ENCODE measurements at places on chromosomes 3 and 15. TPM values are rescaled to one million over a fixed set of nuclear protein-coding genes. Genes with fewer than 3 reads are reported as not detected.

DNA sequence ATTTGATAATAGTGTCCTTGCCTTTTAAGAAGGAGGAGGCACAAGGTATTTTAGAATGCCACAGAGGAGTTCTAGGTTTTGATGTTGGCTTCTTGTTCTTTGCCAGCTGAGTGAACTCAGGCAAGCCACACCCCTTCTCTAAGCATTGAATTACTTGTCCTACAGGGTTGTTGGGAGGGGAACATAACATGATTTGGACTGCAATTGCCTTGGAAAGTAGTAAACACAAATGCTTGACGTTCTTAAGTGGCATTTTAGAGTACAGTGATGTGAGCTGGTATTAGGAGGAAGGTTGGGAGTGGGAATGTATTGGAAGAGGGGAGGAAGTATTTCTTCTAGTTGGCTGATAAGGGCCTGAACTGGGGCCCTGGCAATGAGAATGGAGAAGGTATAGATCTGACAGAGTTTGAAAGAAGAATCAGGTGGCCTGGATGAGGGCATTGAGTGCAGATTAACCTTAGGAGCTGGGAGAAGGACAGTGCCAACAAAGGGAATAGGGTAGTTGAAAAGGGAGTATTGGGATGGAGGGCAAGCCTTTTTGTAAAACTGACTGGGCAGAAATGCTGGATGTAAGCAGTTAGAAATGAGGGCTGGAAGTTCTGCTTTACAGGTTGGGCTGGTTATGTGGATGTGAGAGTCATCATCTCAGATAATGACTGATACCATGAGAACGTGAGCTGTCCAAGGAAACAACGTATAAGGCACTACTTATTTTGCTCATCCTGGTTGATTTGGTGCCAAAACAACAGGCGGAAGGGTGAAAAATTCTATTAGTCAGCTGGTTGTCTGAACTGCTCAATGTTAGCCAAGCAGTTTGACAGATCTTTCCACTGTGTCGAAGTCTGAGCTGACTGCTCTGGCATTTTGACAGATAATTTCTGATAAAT lies 16.7 kb downstream of the KAT2B start:
- no peak for DNase-seq

DNA sequence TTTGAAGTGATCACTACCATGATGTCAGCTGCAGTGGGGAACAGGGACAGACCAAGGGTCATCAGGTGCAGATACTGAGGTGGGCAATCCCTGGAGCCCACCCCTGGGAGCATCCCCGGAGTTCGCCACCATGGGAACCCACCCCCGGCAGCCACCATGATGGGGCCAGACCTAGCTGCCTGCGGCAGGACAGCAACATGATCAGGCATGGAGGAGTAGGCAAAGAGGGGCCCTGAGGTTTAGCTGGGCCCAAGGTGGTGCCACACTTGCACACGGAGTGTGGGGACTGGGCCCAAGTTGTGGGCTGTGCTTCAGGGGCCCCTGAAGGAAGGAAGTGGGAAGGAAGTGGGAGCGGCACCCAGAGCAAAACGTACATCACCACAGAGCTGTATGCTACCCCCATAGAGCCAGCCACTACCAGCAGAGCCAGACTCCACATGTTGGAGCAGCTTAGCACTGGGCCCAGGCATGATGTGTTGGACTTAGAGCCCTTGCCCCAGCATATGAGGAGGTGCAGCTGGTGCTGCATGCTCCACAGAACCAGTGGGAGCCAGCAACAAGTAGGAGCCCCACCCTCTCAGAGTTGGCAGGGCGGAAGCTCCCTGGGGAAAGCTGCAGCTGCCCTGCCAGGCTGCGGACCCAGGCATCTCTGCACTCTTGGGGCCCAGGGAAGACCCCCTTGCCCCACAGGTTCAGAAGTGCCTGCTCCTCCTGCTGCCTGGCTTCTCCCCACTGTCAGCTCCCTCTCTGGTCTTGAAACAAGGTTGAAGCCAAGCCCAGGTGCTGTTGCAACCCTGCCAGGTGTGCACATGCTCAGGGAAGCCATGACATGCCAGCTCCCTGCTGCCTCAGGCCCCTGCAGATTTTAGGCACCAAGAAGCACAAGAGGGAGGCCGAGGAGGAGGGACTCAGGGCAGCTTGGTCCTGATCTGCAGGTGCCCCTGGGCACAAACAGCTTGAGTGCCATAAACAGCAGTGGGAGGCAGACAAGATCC lies 515.3 kb downstream of the ZBBX start:
- DNase-seq = no peak

DNA sequence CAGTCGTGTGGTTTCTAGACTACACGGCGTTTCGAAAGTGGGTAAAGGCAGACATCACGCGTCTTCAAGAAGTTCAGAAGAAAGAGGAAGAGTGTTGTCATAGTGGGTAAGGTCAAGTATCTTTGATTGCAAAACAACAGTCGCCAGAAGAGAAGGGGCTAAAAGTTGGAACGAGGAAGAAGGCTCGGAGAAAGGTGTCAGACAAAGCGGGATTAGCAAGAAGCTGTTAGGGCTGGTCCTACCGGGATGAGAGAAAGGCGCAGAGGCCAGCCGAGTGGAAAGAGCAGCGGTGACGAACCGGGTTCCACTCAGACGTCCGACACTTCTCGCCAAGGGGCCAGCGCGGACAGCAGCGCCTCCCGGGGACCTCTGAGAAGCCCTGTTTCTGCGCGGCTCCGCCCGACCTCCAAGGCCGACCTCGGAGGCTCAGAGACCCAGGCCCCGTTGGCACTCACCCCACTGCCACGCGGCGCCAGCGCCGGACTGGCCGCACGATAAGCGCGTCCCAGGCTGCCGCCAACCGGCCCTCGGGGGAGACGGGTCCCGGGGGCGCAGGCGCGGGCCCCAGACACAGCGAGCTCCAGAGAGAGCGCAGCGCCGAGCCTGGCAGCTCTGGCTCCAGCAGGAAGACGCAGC lies 436 bp downstream of the ADPGK start:
- no peak for DNase-seq

BCL2A1 gene
- total RNA-seq = not detected

GRCh38 chr3:24220859-24221657 lies 273.6 kb downstream of the THRB start:
- no peak for DNase-seq

GRCh38 chr3:193620650-193621049 lies 27.6 kb downstream of the OPA1 start:
- DNase-seq = no peak

DAZL gene
- 2.4 TPM for total RNA-seq

GRCh38 chr15:80999623-81000036 lies 1.1 kb upstream of the TLNRD1 start:
- DNase-seq = peak; percentile 43

DNA sequence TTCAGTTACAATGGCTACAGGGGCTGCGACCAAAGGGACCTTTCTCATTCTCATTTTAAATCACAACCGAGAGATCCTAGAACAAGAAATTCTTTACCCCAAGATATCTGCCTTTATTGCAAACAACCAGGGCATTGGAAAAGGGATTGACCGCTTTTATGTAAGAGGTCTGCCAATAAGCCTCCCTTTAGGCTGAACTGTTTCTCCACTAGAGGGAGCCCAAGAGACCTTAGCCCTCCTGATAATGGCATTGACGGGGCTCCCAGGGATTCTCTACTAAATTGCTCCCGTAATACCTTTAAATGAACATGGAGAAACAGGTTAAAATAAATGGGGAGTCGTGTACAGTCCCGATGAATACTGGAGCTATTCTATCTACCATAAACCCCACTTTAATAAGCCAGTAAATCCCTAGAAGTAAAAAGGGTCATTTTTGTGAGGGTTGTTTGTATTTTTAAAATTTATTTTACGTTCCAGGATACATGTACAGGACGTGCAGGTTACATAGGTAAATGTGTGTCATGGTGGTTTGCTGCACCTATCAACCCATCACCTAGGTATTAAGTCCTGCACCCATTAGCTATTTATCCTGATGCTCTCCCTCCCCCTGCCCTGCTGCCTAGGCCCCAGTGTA lies 7.5 kb upstream of the IGSF10 start:
- DNase-seq = peak; percentile 68

DNA sequence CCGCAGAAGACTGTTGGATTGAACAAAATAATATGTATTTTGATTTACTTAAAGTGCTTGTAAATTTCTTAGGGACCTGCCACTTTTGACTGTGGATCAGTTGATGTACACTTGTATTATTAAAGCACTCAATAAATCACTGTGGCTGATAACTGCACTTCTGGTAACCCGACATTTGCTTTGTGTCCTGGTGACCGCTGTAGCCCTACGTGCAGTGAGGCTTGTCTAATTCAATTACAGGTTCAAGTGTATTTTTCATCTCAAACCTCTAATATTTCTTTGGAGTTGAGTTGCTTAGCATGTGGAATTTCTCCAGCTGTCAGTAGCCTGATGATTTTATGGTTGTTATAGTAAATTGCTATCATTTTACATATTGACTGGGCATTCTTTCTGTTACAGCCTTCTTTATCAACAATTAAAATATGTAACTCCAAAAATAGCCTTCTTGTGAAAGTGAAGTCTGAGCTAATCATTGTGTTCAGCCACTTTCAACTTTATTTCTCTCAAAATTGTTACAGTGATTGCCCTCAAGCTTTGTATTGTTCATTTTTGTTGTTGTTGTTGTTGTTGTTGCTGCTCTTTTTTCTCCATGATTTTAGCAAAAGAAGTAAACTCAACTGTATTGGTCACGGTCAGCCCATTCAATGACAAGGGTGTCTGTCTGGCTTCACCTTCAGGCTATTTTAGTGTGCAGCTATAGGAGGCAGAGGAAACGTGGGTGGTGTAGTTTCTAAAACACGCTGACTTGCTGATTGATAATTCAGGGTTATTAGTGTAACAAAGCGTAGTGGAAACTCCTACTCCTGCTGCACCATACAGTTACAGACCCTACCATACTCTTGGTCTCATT lies 215.1 kb upstream of the UBE2E1 start:
- DNase-seq = no peak

DNA sequence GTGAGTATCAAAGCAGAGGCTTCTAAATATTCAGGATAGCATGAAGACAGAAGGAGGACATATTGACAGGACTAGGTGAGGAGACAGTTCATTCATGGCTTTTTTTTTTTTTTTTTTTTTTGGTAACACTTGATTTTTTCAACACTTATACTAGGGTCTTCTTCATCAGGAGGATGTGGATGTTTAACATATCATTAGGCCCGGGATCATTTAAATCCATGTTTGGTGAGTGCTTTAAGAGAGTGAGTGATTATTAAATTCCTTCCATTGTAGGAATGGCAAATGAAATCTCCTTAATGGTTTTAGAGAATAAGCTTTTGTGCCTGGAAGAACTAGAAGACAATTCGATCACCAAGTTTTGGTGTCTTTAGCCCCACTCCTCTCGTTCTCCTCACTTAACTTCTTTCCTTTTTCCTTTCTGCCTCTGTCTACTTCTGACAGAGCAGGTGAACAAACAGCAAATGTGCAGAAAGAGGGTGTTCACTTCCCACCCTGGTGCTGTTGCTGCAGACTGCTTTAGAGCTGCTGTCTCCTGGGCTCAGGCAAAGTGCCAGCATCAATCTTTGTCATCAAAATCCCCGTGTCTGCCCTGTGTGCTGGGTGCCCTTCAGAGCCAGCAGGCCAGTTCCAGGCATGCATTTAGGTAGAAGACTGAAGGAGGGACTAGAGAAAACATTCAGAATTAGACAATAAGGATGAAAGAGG lies 35.6 kb upstream of the RAB11A start:
- no peak for DNase-seq

GPR27 gene
- 10.1 TPM for total RNA-seq

GRCh38 chr15:63877713-63878271 lies 44.0 kb upstream of the HERC1 start:
- no peak for DNase-seq

DNA sequence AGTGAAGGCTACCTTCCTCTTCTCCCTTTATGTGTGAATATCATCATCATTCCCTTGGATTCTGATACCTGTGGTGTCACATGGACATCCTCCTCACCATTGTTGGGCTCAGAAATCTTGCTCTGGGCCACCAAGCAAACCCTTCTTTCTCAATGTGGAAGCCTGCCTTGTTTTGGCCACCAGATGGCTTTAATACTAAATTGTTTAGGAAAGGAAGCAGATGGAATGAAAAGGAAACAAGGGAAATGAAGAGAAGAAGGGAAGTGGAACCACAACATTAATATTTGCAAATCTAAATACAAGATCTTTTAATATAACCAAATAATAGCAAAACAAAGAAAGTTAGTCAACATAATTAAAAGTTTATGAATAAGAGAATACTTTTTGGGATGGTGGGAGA lies 14.0 kb downstream of the FAM227B start:
- no peak for DNase-seq

DNASE1L3 gene
- total RNA-seq = not detected

- no peak for DNase-seq
Observed at GRCh38 chr3:129644836-129645235, 38.4 kb upstream of the PLXND1 start.

GRCh38 chr3:107956991-107957900 lies 133.6 kb downstream of the CD47 start:
- DNase-seq = peak; percentile 25

DNA sequence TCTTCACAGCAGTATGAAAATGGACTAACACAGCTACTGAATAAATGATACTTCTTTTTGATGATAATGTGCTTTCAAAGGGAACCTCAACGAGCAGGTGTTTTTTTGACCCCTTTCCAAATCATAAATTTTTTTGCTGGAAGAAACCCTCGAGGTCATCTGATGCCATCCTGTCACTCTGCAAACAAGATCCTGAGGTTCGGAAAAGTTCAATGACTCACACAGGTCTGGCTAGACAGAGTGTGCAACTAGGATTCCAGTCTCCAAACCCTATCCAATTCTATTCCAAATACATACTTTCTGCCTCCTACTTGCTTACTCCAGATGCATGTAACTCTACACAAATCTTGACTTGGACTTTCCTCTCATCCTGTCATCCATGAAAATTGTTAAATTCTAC lies 124.7 kb downstream of the NEDD4 start:
- no peak for DNase-seq

DNA sequence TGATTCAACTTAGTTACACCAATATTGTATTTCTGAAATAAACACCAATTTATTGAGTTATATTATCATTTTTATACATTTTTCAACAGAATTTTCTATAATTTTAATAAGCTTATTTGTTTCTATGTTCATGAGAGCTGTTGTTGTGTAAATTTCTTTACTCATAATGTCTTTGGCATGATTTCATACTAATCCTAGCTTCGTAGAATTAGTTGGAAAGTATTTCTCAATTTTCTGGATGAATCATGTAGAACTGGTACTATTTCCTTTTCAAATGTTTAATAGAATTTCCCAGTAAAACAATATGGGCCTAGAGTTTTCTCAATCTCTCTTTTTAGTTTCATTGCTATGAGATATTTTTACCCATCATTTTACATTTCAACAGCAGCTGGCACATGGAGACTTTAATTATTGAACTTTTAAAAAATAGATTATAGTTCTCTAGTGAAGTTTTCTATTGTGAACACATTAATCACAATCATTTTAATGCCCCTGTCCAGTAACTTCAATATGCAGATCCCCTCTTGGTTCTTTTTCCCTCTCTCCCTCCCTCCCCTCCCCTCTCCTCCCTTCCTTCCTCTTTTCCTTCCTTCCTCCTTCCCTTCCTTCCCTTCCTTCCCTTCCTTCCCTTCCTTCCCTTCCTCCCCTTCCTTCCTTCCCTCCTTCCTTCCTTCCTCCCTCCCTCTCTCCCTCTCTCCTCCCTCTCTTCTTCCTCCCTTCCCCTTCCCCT lies 1357.1 kb downstream of the ZPLD1 start:
- DNase-seq = no peak

Measured in H7 (cell line).